NT2/D1 (cell line): ENCODE measurements at places on chromosomes 6 and 20.

DNA sequence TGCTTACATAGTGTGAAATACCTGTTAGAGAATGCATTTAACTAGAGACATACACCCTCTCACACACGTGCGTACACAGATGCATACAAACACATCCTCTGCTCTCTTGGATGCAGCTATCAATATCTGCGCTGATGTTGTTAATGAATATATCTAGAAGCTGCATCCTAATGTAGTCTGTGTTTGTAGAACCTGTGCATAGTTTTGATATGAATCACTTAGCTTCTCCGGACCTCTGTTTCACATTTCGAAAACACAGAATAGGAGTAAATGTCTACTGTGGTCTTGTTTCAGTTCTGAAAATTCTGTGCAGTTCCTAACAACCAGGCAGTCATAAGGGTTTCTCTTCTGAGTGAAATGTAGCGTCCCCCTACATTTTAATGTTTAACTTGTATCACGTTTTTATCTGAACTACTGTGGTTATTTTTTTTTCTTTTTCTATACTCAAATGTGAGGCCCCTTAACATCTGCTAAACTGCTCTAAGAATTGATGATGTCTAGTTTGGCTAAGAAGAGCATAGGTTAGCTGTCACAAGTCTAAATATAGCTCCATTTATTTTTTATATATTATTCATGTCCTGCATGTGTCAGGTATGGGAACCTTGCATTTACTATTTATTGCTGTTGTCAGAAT lies 254.5 kb downstream of the TMEM242 start:
- no peak for DNase-seq

- DNase-seq = no peak
Measured at GRCh38 chr6:152351742-152352141, 285.4 kb downstream of the SYNE1 start.

- no peak for DNase-seq
Measured at GRCh38 chr6:4512051-4512471, 264.1 kb upstream of the CDYL start.

GRCh38 chr6:134436950-134437349 lies 119.0 kb upstream of the SGK1 start:
- no peak for DNase-seq

GRCh38 chr6:166152660-166153059 lies 15.0 kb downstream of the TBXT start:
- DNase-seq = no peak

- DNase-seq = no peak
Measured at GRCh38 chr6:135179372-135179771, 1.7 kb upstream of the MYB start.

DNA sequence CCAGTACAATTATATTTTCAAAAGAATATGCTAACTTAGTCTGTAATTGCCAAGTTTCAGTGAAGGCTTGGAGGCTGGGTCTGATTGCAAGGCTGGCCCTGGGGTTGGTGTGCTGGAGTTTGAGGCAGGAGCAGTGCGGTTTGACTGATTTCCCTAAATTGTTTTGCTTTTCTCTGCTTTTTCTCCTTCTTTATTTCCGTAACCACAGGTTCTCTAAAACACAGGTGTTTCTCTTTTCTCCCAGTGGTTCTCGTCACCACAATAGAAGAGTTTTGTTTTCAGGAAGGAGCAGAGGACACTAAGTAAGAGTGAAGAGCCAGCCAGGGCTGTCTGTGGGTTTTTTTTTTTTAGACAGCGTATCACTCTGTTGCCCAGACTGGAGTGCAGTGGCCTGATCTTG lies 8.2 kb upstream of the SNX9 start:
- DNase-seq = no peak
